Cortex of kidney (tissue), 1 donor: ENCODE measurements at places on chromosomes 2 and 18.

DNA sequence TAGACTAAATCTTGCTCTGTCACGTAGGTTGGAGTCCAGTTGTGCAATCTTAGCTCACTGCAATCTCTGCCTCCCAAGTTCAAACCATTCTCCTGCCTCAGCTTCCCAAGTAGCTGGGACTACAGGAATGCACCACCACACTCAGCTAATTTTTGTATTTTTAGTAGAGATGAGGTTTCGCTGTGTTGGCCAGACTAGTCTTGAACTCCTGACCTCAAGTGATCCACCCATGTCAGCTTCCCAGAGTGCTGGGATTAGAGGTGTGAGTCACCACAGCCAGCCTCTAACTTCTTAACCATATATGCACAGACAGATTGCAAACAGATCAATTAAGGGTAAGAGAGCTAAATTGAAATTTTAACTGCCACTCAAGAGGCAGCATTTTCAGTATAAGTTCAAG is 22.1 kb upstream of the CNGA3 start:
- DNase-seq, result no peak

GRCh38 chr2:215754546-215754945 is 258.8 kb downstream of the MREG start:
- no peak for DNase-seq

DNA sequence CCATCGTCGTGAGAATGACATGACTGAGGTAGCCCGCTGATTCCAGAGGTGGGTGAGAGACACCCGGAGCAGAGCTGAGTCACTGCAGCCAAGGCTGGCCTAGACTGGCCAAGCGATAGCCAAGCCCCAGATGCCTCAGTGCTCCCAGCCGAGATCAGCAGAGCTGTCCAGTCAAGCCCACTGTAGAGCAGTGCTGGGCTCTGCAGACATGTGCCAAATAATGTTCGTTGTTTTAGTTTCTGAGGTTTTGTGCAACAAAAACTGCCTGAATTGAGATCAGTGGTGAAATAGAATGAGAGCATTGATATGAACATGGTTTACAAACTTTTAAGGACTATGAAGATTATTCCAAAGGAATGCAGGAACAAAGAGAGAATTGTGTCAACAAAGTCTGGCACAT is 42.1 kb downstream of the INSIG2 start:
- DNase-seq, result no peak

DNA sequence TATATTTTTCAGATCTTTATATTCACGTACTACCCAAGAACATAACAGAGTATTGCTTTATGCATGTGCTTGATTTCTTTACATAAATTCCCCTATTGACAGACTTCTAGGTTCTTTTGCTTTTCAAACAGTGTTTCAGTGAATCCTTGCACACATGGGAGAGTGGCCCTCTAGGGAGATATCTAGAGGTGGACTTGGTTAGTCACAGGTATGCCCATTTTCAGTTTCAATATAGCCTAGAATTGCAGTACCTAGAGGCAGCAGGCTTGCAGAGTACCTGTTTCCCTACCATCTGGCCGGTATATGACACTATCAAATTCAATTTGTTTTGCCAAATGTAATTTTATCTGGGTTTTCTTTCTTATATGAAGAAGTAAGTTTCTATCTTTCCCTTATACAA is 36.8 kb downstream of the EML6 start:
- DNase-seq, result no peak

DNA sequence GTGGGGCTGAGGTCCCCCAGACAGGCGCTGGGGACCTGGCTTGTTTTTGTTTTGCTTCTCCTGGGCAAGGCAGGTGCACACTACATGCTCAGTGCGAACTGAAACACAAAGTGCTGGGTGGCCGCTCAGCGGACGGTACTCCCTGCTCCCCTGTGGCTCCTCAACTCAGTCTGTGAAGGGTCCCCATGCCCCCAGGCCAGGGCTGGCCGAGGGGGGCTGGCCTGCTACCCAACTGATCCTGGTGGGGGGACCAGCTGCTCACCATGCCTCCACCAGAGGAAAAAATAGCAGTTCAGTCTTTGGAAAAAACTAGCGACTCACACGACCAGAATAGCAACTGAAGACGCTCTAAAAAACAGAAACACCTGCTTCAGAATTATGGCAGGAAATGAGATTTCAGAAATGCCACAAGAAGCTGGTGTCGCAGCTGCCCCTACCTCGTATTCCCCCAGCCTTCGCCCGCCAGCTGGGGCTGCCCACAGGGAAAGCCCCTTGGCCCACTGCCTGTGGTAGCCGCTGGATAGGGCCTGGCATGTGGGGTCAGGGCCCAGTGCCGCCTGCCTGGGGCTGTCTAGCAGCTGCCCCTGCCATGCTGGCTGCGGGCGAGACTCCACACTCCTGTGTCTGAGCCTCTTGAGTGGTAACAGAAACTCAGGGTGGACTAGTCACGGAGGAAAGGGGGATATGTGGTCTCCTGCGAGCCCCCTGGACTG is 43.7 kb downstream of the MEX3C start:
- DNase-seq, result no peak

DNA sequence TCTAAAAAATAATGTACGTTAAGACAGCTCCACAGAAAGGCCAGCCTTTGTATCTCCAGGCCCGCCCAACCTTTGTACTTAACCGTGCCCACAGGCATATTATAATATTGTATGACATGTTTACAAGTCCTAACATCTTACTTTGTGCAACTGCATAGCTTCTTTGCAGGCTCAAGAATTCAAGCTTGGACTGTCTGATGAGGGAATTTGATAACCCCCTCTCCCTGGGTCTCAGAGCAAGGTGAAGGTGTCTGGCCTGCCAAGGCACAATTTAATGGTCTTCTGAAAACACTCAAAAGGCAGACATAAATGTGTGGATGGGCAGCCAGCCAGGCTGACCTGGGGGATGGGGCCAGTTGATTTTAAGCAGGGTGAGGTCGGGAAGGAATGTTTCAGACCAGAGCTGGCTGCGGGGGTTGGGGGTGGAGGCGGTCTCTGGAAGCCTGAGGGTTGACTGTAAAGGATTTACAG is 732.7 kb upstream of the FANCL start:
- DNase-seq, result no peak

- DNase-seq, result no peak
Observed at GRCh38 chr18:41870191-41870590, 84.8 kb upstream of the PIK3C3 start.

DNA sequence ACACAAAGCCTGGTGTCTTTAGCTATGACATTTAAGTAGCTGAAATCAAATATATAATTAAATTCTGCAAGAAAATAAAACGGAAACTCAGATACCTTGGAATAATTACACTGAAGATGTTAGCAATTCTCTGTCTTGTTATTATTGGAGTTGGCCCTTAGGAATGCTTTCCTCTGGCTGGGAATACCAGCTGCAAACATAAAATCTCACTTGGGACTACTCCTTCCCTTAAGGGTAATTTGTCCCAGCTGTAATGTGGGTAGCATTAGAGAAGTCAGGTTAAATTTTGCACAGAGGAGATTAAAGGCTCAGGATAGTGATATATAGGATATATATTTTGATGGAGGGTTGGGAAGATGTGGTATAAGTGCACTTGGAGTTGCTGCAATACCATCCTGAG is 37.3 kb upstream of the GRP start:
- DNase-seq, result no peak

GRCh38 chr2:117853316-117853715 is 38.8 kb downstream of the DDX18 start:
- no peak for DNase-seq

DNA sequence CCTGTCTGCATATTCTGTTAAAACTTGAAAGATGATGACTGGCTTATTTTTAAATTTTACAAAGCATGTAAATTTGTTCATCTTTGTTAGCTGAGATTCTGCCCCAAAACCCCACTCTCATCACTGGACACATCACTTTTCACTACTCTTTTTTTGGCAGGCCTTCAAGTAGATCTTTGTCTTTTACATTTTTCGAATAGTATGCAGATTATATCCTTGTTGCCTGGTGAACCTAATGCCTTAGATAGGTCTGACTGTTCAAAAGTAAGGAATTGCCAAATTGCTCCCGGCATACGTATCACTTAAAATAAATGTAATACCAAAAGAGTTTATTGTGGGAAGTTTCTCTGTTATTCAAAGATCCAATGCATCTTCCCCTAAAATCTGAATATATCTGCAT is 303.3 kb downstream of the XIRP2 start:
- DNase-seq, result no peak
